ENCODE measurements at places on chromosomes 7 and 10. TPM values are rescaled to one million over a fixed set of nuclear protein-coding genes. Genes with fewer than 3 reads are reported as not detected.

OR2A5 gene
- total RNA-seq = not detected

CRYGN gene
- total RNA-seq = 9.4 TPM

DNA sequence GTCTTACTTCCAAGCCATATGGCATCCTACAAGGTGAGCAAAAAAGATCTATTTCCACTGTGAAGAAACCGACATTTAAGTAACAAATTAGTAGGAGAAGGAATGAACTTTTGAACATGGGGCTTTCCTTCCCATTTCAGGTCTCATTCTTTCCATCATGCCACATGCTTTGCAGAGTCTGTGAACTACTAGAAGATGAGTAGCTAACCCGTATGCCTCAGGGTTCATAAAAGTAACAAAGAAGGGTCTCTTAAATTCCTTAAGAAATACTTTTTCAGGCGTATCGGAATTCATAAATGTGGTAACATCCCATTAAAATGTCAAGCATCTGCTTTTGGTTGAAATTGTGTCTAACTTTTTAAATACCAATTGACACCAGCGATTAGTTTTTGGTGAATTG is 81.3 kb upstream of the TNS3 start:
- H3K27ac ChIP-seq = peak overlapping the region; percentile 39
- peaks cover 34% of the 10 kb centered on the region for H3K4me1 ChIP-seq
- no peaks in the 10 kb centered on the region for H3K36me3 ChIP-seq
- no peaks in the 10 kb centered on the region for H3K27me3 ChIP-seq
- H3K4me3 ChIP-seq = no peak overlapping the region
- DNase-seq = no peak

SORCS3 gene
- total RNA-seq = 0.11 TPM

DNA sequence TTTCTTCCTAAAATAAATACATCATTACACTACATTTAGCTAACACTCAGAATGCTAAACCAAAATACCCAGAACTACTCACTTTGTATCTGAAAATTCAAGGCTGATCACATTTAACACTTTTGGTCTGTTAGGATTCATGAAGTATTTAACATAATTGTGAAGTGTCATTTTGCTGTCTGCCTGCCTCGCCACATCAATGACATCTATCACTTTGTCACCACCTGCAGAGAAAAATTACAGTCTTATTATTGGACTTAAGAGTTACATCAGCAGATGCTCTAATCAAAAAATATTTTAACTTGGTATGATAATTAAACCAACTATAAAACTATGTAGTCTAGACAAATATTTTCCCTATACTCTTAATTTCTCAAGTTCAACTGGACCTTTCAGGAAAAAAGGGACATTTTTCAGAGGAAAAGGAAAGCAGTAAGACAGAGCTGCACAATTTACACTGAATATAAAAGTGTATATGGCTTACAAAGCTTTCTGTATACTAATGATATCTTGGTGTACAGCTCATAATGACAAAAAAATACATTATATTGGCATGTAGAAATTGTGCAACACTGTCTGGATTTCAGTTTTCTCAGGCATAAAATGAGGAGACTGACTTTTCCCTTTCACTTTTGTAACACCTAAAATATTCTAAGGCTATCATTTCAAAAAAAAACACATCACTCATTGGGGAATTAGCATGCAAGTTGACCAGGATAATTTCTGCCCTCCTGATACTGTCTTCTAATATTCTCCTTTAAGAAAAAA is 49.2 kb downstream of the KDM7A start:
- no peak overlapping the region for H3K27ac ChIP-seq
- peaks cover 28% of the 10 kb centered on the region for H3K36me3 ChIP-seq
- DNase-seq = no peak
- no peaks in the 10 kb centered on the region for H3K27me3 ChIP-seq

- no peaks in the 10 kb centered on the region for H3K27me3 ChIP-seq
- no peak for DNase-seq
- no peak overlapping the region for H3K4me3 ChIP-seq
- no peak overlapping the region for H3K27ac ChIP-seq
These were observed 112.4 kb upstream of the EEPD1 start for GRCh38 chr7:36040679-36041078.

GRCh38 chr7:44148961-44149536 is 7.9 kb upstream of the MYL7 start:
- no peaks in the 10 kb centered on the region for H3K36me3 ChIP-seq
- no peak for DNase-seq
- peaks cover 27% of the 10 kb centered on the region for H3K27me3 ChIP-seq
- peak overlapping the region; percentile 51 for H3K27ac ChIP-seq

- no peak for DNase-seq
- H3K27ac ChIP-seq = no peak overlapping the region
- no peaks in the 10 kb centered on the region for H3K27me3 ChIP-seq
- no peak overlapping the region for H3K4me3 ChIP-seq
- peaks cover 4% of the 10 kb centered on the region for H3K4me1 ChIP-seq
These were observed 160.6 kb downstream of the MAGI2 start for GRCh38 chr7:79292834-79293233.

- H3K27ac ChIP-seq = no peak overlapping the region
- peaks cover 70% of the 10 kb centered on the region for H3K27me3 ChIP-seq
- H3K36me3 ChIP-seq = no peaks in the 10 kb centered on the region
- DNase-seq = no peak
- H3K4me3 ChIP-seq = peak overlapping the region; percentile 20
These were observed 45.5 kb downstream of the SLIT1 start for GRCh38 chr10:97140049-97140846.

TSPAN33 gene
- 7.4 TPM for total RNA-seq

GRCh38 chr7:84497873-84498272 is 303.3 kb upstream of the SEMA3A start:
- no peak overlapping the region for H3K27ac ChIP-seq
- no peak overlapping the region for H3K4me3 ChIP-seq
- no peaks in the 10 kb centered on the region for H3K27me3 ChIP-seq
- H3K36me3 ChIP-seq = no peaks in the 10 kb centered on the region
- peaks cover 13% of the 10 kb centered on the region for H3K4me1 ChIP-seq

TAS2R4 gene
- 3.5 TPM for total RNA-seq

TSPAN12 gene
- 7.4 TPM for total RNA-seq

- H3K4me3 ChIP-seq = no peak overlapping the region
- no peaks in the 10 kb centered on the region for H3K4me1 ChIP-seq
- DNase-seq = no peak
- H3K27ac ChIP-seq = no peak overlapping the region
These were observed 266.7 kb upstream of the KLF6 start for GRCh38 chr10:4051641-4052151.

- H3K4me3 ChIP-seq = no peak overlapping the region
- H3K4me1 ChIP-seq = no peaks in the 10 kb centered on the region
- no peak overlapping the region for H3K27ac ChIP-seq
These were observed 1269.8 kb downstream of the XPNPEP1 start for GRCh38 chr10:108653531-108653930.

DNA sequence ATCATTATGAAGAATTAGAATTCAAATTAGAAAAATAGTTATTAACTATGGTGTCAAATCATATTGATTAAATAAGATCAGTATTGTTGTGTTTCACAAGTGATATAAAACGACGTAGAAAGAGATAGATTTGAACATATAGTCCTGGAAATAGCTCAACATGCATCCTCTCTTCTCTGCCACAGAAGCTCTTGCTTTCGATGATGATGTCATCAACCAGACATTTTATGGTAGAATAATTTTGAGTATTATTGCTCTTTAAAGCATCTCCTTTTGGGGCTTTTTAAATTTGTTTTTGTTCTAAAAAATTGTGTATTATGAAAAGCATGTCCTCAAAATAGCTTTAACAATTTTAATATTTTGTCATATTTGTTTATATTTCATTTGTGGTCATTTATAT is 95.0 kb downstream of the DGKB start:
- H3K27me3 ChIP-seq = no peaks in the 10 kb centered on the region
- no peak for DNase-seq
- H3K36me3 ChIP-seq = no peaks in the 10 kb centered on the region
- H3K4me1 ChIP-seq = peaks cover 9% of the 10 kb centered on the region
- no peak overlapping the region for H3K4me3 ChIP-seq
- H3K27ac ChIP-seq = no peak overlapping the region

DNA sequence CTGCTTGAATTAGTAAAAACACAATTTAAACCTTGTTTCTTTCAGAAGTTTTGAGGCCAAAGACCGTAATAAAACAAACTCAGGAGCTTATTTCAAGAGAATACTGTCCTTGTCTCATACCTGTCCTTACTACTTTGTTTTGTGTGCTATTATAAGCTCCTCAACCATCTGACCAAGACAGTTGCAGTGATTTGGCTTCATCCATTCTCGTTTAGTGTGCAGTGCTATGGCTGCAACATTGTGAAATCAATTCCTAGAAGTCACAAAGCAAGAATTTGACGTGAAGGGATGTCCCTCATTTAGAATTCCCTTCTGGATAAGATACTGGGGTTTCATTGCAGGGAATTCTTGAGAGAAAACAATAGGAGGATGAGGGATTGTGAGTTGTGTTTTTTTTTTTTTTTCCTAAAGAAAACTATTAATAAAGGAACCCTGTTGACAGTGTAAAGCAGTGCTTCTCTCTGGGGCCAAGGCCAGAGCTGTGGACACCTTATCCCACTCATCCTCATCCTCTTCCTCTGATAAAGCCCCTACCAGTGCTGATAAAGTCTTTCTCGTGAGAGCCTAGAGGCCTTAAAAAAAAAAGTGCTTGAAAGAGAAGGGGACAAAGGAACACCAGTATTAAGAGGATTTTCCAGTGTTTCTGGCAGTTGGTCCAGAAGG is at the start of gene OIT3:
TSS of gene OIT3 (plus strand) at position 604 of the 663 bp plus-strand sequence. CDS start 60 bp downstream, outside the sequence.
- H3K36me3 ChIP-seq = peaks cover 16% of the 10 kb centered on the region
- H3K4me3 ChIP-seq = no peak within 1 kb of the TSS
- peaks cover 3% of the 10 kb centered on the region for H3K4me1 ChIP-seq
- H3K27ac ChIP-seq = no peak within 1 kb of the TSS

- H3K4me3 ChIP-seq = no peak overlapping the region
- peak overlapping the region; percentile 34 for H3K27ac ChIP-seq
- DNase-seq = no peak
- H3K4me1 ChIP-seq = peaks cover 5% of the 10 kb centered on the region
- no peaks in the 10 kb centered on the region for H3K36me3 ChIP-seq
- H3K27me3 ChIP-seq = no peaks in the 10 kb centered on the region
These were observed 25.2 kb upstream of the ASL start for GRCh38 chr7:66050337-66050957.

HDAC9 gene
- total RNA-seq = 32.2 TPM

- no peaks in the 10 kb centered on the region for H3K27me3 ChIP-seq
- DNase-seq = no peak
- H3K36me3 ChIP-seq = no peaks in the 10 kb centered on the region
These were observed 26.9 kb upstream of the SDK1 start for GRCh38 chr7:3274131-3274530.

DNA sequence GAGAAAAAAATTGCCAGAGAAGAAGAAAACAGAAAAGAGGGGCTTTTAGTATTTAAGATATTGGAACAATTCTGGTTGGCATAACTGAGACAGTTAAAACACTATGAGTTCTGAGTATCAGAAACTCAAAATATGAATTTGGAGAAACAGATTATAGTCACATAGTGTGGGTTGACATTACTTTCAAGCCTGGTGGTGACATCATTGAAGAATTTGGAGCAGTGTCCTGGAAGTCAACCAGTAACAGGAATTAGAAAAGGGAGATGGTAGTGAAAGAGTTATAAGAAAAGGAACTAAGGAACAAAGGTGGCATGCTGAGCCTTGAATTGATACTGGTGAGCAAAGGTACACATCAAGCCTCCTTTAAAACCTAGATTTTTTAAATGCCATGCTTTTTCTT is 88.2 kb downstream of the ZNF438 start:
- no peak for DNase-seq
- H3K36me3 ChIP-seq = peaks cover 7% of the 10 kb centered on the region
- no peak overlapping the region for H3K4me3 ChIP-seq
- no peaks in the 10 kb centered on the region for H3K27me3 ChIP-seq
- H3K27ac ChIP-seq = no peak overlapping the region

GRCh38 chr7:4277936-4278335 is 404.2 kb upstream of the FOXK1 start:
- H3K27ac ChIP-seq = no peak overlapping the region
- peaks cover 4% of the 10 kb centered on the region for H3K36me3 ChIP-seq
- H3K4me1 ChIP-seq = no peaks in the 10 kb centered on the region
- no peaks in the 10 kb centered on the region for H3K27me3 ChIP-seq

DNA sequence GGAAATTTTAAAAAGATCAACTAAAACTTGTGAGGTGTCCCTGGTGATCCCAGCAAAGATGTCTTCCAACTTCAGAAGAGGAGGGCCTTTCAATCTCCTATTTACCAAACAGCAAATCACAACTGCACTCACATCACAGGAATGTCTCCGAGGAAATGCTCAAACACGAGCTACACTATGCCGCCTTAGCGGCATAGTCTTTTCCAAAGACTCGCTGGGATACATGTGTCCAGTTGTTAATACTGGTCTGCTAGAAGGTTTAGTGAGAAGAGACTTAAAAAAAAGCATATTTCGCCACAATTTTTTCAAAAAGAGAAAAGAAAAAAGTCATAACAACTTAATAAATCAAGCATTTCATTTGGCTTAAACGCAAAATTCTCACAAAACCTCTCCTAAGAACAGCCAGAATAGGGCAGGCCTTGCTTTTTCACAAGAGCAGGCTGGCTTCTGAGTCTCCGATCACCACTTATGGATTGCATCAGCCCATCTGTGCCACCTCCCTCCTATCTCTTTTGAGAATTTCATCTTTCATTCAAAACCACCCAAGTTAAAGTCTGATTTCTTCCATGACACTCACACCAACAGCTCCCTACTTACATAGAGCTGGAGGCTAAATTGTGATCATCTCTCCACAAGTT is 66.1 kb downstream of the GNA12 start:
- peaks cover 11% of the 10 kb centered on the region for H3K36me3 ChIP-seq
- no peak for DNase-seq
- peak overlapping the region; percentile 37 for H3K27ac ChIP-seq
- H3K4me1 ChIP-seq = peaks cover 3% of the 10 kb centered on the region
- H3K27me3 ChIP-seq = no peaks in the 10 kb centered on the region

DNA sequence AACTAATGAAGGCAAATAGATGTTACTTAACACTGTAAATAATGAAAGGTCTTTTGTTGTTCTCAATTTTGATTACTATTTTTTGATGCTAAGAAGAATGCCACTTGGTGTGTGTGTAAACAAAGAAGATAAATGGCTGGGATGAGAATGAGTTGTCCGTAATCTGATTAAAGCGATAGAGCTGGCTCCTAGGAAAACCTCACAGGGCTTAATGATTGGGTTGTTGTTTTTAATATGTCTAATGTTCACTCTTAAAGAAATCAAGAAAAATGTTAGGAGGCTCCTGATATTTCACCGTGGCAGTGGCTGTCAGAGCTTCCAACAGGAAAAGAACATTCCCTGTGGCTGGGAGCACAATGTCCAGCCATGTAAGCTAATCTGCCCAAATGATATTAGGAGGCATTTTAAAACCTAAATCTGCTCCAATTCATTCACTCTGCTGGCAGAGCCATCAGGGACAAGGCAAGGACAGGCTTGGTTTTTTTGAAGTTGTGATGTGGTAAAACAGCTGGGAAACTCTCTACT is 243.9 kb downstream of the SNX10 start:
- H3K4me1 ChIP-seq = peaks cover 73% of the 10 kb centered on the region
- no peak overlapping the region for H3K4me3 ChIP-seq
- H3K27me3 ChIP-seq = peaks cover 4% of the 10 kb centered on the region
- H3K27ac ChIP-seq = peak overlapping the region; percentile 6
- no peaks in the 10 kb centered on the region for H3K36me3 ChIP-seq

TRPV5 gene
- total RNA-seq = 0.29 TPM

All from mesothelial cell of epicardium (in vitro differentiated cells).